Stomach (tissue), 19 donors: ENCODE measurements at places on chromosomes 2 and 18.

DNA sequence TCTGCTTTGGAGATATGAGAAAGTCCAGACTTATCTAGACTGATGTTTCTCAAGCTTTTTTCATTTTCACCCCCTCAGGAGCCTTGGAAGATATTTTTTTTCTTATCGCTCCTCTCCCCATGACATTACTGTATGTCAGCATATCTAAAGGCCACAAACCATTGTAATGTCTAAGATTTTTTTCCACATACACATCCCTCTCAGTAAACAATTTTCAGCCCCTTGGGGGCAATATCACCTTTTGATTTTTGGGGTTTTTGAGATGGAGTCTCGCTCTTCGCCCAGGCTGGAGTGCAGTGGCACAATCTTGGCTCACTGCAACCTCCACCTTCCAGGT is 60.3 kb upstream of the REL start:
- DNase-seq = no peak

- no peak for DNase-seq
These were observed 9.3 kb downstream of the ST6GAL2 start for GRCh38 chr2:106876699-106877098.

DNA sequence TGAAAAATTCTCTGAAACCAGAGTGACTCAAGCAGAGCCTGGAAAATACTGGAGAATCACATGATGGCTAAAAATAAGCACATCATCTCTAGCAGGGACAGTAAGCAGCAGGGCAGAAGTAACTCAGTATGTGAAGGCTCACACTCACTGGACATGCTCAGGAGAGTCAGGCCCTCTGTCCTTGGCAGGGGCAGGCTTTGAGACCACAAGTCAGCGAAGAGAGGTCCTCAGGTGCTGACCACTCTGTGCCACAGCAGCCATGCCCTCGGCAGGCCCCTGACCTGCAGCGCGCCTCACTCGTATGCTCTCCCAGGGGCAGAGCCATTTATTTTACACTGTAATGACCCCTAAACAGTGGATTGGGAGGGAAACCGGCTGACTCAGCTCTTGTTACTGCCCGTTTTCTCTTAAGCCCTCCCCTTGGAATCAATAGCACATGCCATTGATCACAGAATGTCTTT is 76.8 kb downstream of the MAPRE2 start:
- DNase-seq = no peak

DNA sequence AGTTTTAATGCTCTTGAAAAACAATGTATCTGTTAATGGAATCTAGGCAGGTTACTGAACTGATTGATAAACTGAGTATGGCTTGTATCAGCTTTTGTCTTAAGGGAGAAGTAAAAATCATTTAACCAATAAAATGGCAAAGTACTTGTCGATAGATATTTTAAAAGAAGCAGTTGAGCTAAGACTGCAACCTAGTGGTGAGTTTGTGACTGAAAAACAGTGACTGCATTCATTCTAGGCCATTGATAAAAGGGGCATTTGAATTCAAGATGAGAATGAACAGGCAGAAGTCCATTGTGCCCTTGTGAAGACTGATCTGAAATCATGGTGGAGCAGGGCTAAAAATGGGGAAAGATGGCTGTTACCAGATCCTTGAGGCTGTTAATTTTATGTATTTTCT is 59.4 kb upstream of the MSTN start:
- DNase-seq = no peak

DNA sequence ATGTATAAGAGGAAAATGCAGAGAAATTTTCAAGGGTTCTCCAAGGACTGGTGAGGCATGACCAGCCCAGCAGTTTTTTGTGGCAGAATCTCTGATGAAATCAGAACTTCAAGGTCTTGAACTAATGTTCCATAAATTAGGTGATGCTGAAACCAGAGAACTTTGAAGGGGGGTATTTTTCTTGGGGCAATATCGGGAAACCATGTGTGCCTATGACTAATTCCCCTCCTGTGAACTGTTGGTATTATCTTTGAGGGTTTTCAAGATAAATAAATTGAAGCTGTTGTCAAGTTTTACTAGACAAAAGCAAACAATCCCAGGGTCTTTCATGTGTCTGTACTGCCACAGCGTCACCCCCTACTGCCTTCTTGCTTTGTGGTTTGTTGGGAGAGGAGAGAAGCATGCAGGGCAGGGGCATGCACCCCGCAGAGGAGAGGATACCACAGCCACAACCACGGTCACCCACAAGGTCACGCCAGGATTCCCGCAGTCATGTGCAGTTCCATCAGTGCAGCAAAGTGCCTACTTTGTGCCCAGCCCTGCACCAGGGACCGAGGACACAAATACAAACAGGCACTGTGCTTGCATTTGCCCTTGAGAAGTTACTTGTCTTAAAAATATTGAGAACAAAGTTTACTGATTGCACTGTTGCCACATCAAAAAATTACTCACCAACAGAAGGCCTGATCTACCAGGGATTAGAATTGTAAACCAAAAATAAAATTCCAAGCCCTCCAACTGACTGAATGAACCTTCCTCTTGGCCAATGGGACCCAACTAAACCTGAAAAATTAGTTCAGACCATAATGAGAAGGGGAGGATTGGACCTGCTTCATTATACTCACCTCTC is 413.3 kb upstream of the TRIB2 start:
- no peak for DNase-seq

DNA sequence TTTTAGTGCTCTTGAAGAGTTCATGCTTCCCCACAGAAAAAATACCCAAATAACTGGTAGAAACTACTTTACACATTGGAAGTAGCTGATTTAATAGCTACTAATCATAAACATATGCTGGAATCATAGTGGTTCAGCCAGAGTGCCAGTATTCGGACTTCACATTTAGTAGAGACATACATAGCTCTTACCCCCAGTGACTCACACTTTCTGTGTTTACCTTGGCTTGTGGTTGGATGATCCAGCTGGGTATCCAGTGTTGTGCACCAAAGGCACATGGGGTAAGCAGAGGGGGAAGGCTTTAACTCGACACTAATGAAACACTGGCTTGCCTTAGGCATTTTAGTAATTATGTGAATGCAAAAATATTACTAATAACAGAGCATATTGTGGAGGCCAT is 18.1 kb downstream of the ARHGAP28 start:
- no peak for DNase-seq

DNA sequence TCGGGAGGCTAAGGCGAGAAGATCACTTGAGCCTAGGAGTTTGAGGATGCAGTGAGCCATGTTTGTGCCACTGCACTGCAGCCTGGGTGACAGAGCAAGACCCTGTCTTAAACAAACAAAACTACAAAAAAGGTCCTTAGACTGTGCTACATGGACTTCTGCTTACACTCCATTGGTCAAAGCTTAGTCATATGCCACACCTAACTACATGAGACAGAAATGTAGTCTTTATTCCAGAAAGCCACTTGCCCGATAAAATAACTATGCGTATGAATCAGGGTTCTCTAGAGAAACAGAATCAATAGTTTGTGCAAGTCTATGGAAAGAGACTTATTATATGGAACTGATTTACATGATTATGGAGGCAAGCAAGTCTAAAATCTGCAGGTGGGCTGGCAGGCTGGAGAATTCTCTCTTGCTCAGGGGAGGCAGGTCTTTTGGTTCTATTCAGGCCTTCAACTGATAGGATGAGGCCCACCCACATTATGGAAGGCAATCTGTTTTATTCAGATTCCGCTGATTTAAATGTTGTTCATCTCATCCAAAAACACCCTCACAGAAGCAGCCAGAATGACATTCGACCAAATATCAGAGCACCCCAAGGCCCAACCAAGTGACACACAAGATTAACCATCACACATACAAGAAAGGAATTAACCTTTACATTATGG is 114.4 kb upstream of the SIX2 start:
- no peak for DNase-seq

DNA sequence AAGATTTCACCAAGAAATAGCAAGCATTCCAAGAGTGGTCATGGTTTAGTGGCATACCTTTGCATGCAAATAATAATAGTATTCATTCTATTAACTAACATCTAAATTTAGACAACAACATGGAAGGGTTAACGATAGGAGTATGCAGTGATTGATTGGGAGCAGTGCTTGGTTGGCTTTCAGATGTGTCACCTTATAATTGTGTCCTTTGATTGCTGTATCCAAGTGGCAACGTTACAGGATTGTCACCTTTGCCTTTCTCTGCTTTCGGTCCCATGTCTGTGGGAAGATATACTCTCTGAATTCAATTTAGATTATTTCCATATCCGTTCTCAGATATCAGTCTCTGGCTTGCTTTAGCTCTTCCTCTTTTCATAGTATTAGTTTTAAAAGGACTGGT is 152.8 kb upstream of the MAP3K20 start:
- DNase-seq = no peak

GRCh38 chr2:216687646-216688045 is 7.7 kb downstream of the IGFBP5 start:
- DNase-seq = no peak

- no peak for DNase-seq
These were observed 253.8 kb downstream of the ARHGAP15 start for GRCh38 chr2:143383016-143383415.

- no peak for DNase-seq
These were observed 124.2 kb upstream of the CCDC68 start for GRCh38 chr18:55083461-55083860.

DNA sequence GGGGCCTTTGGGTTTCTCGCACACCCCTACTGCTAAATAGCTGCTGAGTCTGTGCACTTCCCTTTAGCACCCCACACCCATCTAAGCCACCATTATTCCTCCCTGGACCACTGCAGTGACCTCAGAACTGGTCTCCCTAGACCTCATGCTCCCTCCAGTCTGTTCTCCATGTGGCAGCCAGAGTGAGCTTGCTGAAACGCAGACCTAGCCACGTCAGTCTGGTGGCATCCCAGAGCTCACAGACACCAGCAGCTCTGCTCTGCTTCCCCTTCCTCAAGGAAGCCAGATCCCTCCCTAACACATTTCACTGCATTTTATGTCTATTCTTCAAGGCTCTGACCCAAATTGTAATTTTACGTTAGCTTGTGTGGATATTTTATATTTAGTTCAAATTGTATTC is 144.4 kb downstream of the DYSF start:
- DNase-seq = no peak

DNA sequence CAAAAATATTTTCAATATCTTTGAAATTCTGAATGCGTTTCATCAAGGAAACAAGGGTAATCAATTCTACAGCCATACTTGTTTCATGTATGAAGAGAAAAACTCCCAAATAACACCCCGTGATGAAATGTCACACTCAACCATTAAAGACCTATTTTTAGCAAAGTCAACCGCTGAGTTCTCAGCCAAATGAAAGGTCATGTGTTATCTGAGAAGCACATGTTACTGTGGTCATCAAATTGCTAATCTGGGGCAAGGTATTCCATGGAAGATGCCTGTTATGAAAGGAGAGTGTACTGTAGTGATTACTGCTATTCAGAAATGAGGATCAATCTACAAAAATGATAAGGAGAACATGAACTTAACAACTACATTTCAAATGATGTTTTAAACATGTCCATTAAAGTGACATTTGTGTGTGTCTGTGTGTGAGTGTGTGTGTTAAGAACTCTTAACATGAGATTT is 126.7 kb downstream of the BCL2 start:
- DNase-seq = no peak

DNA sequence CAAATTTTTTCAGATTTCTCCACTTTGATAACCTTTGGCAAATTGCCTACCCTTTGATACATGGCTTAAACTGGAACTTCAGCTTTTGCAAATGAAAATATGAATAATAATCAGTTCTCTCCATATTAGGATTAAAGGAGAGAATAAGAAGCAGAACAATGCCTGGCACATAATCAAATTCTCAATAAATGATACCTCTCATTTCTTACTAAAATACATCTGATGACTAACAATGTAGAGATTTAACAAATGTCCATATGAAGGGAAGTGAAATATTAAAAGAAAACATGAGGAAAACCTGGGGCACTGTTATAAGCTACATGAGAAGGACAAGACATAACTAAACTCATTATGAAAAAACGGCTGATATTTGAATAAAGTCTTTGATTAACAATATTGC is 1103.6 kb downstream of the LRP1B start:
- no peak for DNase-seq
